ENCODE measurements at places on chromosomes 1 and 21. TPM values are rescaled to one million over a fixed set of nuclear protein-coding genes. Genes with fewer than 3 reads are reported as not detected.

MYOC gene
- total RNA-seq, result 28.9 TPM

CFHR2 gene
- total RNA-seq, result not detected

FAM177B gene
- total RNA-seq, result not detected

OR2M3 gene
- total RNA-seq, result not detected

TRPM2 gene
- 11.3 TPM for total RNA-seq

NEXN gene
- total RNA-seq, result 202 TPM

IFNLR1 gene
- total RNA-seq, result 0.51 TPM

LAMC2 gene
- 1.7 TPM for total RNA-seq

CASP9 gene
- 10.8 TPM for total RNA-seq

VHLL gene
- total RNA-seq, result not detected

LMX1A gene
- 0.79 TPM for total RNA-seq

TNFRSF4 gene
- total RNA-seq, result 2.8 TPM

TP53BP2 gene
- 54.4 TPM for total RNA-seq

CLEC20A gene
- not detected for total RNA-seq

PTPRC gene
- total RNA-seq, result 41.7 TPM

GNG12 gene
- 166 TPM for total RNA-seq

CACNA1S gene
- 0.14 TPM for total RNA-seq

NBL1 gene
- total RNA-seq, result 186 TPM

PTPN14 gene
- 36.9 TPM for total RNA-seq

GBP4 gene
- total RNA-seq, result 5.5 TPM

SMPDL3B gene
- total RNA-seq, result not detected

AXDND1 gene
- not detected for total RNA-seq

SYNJ1 gene
- 15.1 TPM for total RNA-seq

NEGR1 gene
- total RNA-seq, result 25.7 TPM

NUF2 gene
- 0.56 TPM for total RNA-seq

CLDN19 gene
- not detected for total RNA-seq

KRTAP10-12 gene
- total RNA-seq, result not detected

WNT9A gene
- 2.7 TPM for total RNA-seq

EFNA3 gene
- 2.0 TPM for total RNA-seq

KCNJ15 gene
- 3.4 TPM for total RNA-seq

C1orf141 gene
- not detected for total RNA-seq

GSTM1 gene
- total RNA-seq, result not detected

BTBD19 gene
- 13.5 TPM for total RNA-seq

WDR77 gene
- total RNA-seq, result 20.9 TPM

CBR3 gene
- 12.2 TPM for total RNA-seq

ANGPTL1 gene
- 63.8 TPM for total RNA-seq

CHRM3 gene
- 1.4 TPM for total RNA-seq

Measured in posterior vena cava (tissue), 2 donors.